B cell (primary cell): ENCODE measurements at places on chromosomes 7 and 10. TPM values are rescaled to one million over a fixed set of nuclear protein-coding genes. Genes with fewer than 3 reads are reported as not detected.

SMO gene
- 1.2 and 1.4 TPM in 2 replicates for polyA plus RNA-seq

C7orf57 gene
- not detected in 2 replicates for polyA plus RNA-seq

TMEM178B gene
- polyA plus RNA-seq: 0.28 TPM in 1 of 2 replicates, not detected in the other

TRIM50 gene
- not detected in 2 replicates for polyA plus RNA-seq

KLF14 gene
- polyA plus RNA-seq: 0.25 and 0.30 TPM in 2 replicates

DNA sequence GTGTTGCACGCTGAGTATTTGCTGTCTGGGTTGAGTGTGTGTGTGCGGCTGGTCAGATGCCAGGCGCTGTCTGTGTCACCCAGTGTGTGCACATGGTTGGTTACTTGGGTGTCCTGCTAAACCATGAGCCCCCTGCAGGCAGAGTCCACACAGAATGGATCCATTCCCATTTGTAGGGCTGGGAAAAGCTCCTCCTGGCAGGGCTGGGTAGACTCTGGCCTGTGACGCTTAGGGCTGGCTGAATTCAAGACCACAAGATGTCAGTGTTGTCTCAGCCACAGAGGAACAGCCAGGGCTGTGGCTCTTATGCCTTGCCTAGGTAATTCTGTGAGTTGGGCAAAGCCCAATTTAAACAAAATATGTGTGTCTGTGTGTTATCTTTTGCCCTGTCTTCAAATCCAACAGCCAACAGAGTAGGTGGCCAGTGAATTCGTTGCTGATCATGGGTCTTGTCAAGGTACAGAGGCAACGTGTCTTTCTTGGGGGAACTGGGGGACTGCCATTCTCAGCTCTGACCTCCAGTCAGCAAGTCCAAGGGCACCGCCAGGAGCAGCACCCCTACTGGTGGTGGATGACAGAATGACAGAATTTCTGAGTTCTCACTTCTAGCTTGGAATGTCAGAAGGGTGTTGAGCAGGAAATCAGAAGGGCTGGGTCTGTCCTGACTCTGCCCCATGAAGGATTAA, 285.1 kb downstream of the CCSER2 start:
- no peaks in the 10 kb centered on the region for H3K36me3 ChIP-seq
- H3K4me1 ChIP-seq: no peaks in the 10 kb centered on the region
- H3K27me3 ChIP-seq: peaks cover 2% of the 10 kb centered on the region
- DNase-seq: peak; percentile 6
- H3K4me3 ChIP-seq: no peak overlapping the region
- no peak overlapping the region for H3K27ac ChIP-seq

GRCh38 chr7:101628522-101628921, 574 bp downstream of the MYL10 start:
- no peaks in the 10 kb centered on the region for H3K27me3 ChIP-seq
- no peak for DNase-seq
- no peaks in the 10 kb centered on the region for H3K4me1 ChIP-seq
- no peaks in the 10 kb centered on the region for H3K36me3 ChIP-seq
- no peak overlapping the region for H3K27ac ChIP-seq
- no peak overlapping the region for H3K4me3 ChIP-seq

GRCh38 chr7:112765105-112765504, 25.1 kb downstream of the TMEM168 start:
- peaks cover 3% of the 10 kb centered on the region for H3K4me1 ChIP-seq
- no peak overlapping the region for H3K4me3 ChIP-seq
- no peak overlapping the region for H3K27ac ChIP-seq

GRCh38 chr7:1993031-1993695, 239.6 kb downstream of the MAD1L1 start:
- H3K4me3 ChIP-seq: no peak overlapping the region
- H3K27ac ChIP-seq: no peak overlapping the region

GRCh38 chr7:37354656-37355131, 94.0 kb downstream of the ELMO1 start:
- no peaks in the 10 kb centered on the region for H3K27me3 ChIP-seq
- H3K4me3 ChIP-seq: no peak overlapping the region
- no peak for DNase-seq
- H3K4me1 ChIP-seq: peaks cover 34% of the 10 kb centered on the region
- H3K36me3 ChIP-seq: no peaks in the 10 kb centered on the region

GRCh38 chr10:120039046-120039445, 146.5 kb downstream of the SEC23IP start:
- H3K36me3 ChIP-seq: no peaks in the 10 kb centered on the region
- no peaks in the 10 kb centered on the region for H3K27me3 ChIP-seq
- no peak overlapping the region for H3K27ac ChIP-seq
- H3K4me1 ChIP-seq: no peaks in the 10 kb centered on the region

- H3K27me3 ChIP-seq: peaks cover 2% of the 10 kb centered on the region
- no peak overlapping the region for H3K27ac ChIP-seq
- no peak for DNase-seq
- H3K36me3 ChIP-seq: no peaks in the 10 kb centered on the region
- no peaks in the 10 kb centered on the region for H3K4me1 ChIP-seq
- no peak overlapping the region for H3K4me3 ChIP-seq
Measured at GRCh38 chr10:78700816-78701520, 367.8 kb upstream of the ZMIZ1 start.

- no peaks in the 10 kb centered on the region for H3K36me3 ChIP-seq
- peak; percentile 8 for DNase-seq
- no peak overlapping the region for H3K27ac ChIP-seq
- H3K4me3 ChIP-seq: no peak overlapping the region
- H3K4me1 ChIP-seq: no peaks in the 10 kb centered on the region
- H3K27me3 ChIP-seq: no peaks in the 10 kb centered on the region
Measured at GRCh38 chr7:94888551-94888950, 18.8 kb upstream of the PPP1R9A start.

DNA sequence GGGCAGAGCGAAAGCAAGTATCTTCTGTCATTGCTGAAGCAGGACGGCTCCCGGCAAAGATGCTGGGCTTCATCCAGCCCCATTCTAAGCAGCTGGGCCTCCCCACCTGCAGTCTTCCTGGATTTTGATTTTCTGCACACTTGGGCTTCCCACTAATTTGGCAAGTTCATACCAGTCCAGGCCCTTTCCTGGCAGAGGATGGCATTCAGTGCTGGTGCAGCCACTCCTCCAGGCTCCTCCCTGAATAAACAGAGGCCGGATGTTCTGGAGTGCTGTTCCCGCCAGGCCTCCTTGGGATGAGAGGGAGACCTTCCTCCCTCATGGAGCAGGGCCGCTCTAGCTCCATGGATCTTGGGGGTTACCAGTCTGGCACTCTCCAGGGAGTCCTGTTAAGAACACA, 3.4 kb downstream of the BAG3 start:
- no peak overlapping the region for H3K4me3 ChIP-seq
- no peaks in the 10 kb centered on the region for H3K27me3 ChIP-seq
- H3K27ac ChIP-seq: no peak overlapping the region
- H3K4me1 ChIP-seq: peaks cover 12% of the 10 kb centered on the region
- no peak for DNase-seq

GRCh38 chr7:343864-344607, 54.1 kb downstream of the FOXL3 start:
- H3K36me3 ChIP-seq: no peaks in the 10 kb centered on the region
- no peaks in the 10 kb centered on the region for H3K4me1 ChIP-seq
- H3K4me3 ChIP-seq: no peak overlapping the region
- no peaks in the 10 kb centered on the region for H3K27me3 ChIP-seq
- DNase-seq: no peak

- no peak overlapping the region for H3K27ac ChIP-seq
- no peak for DNase-seq
- H3K27me3 ChIP-seq: no peaks in the 10 kb centered on the region
- no peak overlapping the region for H3K4me3 ChIP-seq
- no peaks in the 10 kb centered on the region for H3K36me3 ChIP-seq
Measured at GRCh38 chr7:147443942-147444341, 1146.6 kb upstream of the C7orf33 start.

GRCh38 chr10:125662584-125662983, 20.4 kb downstream of the TEX36 start:
- H3K27me3 ChIP-seq: no peaks in the 10 kb centered on the region
- H3K4me1 ChIP-seq: no peaks in the 10 kb centered on the region
- DNase-seq: no peak
- H3K4me3 ChIP-seq: no peak overlapping the region

DNA sequence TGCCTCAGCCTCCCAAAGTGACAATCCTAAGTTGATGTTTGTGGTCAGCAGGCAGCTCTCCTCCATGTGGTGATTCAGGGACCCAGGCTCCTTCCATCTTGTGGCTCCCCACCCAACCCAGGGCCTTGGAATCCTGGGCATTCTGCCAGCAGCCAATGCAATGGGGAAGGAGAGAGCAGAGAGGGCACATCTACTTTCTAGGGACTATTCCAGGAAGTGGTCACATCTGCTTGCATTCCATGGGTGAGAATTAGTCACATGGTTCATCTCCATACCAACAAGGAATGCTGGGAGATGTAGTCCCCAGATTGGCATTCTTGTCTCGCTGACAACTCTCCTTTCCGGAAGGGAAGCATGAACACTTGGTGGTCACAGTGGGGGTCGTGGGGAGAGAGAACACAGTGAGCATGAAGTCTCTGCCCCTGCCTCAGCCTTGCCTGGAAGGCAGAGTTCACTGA, 9.9 kb upstream of the SRRM3 start:
- no peaks in the 10 kb centered on the region for H3K4me1 ChIP-seq
- H3K27ac ChIP-seq: no peak overlapping the region
- DNase-seq: no peak
- peaks cover 6% of the 10 kb centered on the region for H3K27me3 ChIP-seq
- H3K4me3 ChIP-seq: no peak overlapping the region
